Umbilical cord (tissue), 2 donors: ENCODE measurements at places on chromosomes 5 and 9. TPM values are rescaled to one million over a fixed set of nuclear protein-coding genes. Genes with fewer than 3 reads are reported as not detected.
A peak's percentile ranks its signal among the peaks of the same experiment; 100 is the strongest.

DNA sequence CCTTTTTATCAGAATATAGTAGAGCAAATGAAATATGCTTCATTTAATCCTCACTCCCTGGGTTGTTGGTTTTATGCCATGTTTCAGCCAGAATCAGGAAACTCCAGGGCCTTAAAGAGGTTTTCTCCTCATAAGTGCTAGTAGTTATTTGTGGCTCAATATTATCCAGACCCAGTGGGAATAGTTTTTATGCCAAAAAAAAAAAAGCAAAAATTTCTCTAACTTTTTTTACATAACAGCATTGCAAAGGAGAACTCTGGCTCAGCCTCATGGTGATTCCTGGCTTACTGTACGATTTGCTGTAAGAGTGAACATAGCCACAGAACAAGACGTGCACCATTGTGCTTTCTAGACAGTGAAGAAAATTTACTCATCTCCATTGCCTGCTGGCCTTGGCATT, 232.5 kb downstream of the PJA2 start:
- peak; percentile 85 for DNase-seq

- no peak for DNase-seq
Observed at GRCh38 chr9:31034311-31034710, 1350.1 kb upstream of the ACO1 start.

DNA sequence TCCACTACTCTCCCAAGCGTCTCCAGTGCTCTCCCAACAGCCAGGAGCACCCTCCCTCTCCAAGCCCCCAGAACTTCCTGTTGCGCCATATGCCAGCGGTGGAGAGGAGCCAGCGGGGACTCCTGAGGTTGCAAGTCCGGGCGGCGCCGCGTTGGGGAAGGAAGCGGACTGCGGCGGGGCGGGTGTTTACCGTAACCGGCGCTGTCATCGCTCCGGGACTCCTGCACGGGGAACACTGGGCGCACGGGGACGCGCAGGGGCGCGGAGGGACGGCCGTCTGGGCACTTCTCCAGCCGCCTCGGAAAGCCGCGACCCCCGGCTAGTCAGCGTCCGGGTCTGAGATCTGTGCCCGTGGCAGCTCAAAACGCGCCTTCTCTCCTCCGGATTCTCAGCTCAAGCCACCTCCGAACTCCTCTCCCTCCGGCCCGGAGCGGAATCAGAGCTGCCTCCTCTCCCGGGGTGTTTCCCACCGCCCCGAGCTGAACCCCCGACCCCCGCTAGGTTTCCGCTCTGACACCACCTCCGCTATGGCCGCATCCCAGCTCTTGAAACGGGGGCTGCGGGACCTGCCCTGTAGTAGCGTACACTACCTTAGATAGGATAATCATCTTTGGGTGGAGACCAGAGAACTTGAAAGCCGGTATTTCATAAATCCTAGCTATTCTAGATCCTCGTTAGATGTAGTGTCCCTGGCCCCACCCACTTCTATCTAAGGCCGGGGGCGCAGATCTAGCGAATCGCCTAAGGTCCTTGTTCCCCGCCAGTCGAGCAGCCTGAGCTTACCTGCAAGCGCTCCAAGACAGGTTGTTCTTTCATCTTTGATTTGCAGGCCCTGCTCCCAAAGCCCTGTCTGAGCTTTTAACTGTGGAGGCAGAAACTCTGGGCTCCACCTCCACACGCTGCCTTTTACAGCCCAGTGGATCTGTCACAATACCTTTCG, at the start of gene TRPM6:
TSS of gene TRPM6 (minus strand) at position 881 of the 940 bp plus-strand sequence. CDS start at position 816, 65 bp downstream.
- peak; percentile 84 for DNase-seq

DNA sequence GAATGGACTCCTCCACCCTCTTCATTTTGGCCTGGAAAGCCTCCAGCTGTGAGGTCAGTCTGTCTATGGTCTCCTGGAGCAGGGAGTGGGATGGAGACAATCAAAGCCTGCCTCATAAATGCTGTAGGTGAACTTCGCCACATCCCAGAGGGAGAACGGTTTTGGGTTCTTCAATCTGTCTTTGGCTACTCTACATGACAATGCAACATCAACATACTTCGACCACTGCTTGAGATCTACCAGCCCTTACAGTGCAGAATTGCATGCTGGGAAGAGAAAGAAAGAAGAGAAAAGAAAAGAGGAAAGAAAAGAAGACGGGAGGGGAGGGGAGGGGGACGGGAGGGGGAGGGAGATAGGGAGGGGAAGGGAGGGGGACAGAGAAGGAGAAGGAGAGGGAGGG, 28.5 kb upstream of the ANXA6 start:
- no peak for DNase-seq

DNA sequence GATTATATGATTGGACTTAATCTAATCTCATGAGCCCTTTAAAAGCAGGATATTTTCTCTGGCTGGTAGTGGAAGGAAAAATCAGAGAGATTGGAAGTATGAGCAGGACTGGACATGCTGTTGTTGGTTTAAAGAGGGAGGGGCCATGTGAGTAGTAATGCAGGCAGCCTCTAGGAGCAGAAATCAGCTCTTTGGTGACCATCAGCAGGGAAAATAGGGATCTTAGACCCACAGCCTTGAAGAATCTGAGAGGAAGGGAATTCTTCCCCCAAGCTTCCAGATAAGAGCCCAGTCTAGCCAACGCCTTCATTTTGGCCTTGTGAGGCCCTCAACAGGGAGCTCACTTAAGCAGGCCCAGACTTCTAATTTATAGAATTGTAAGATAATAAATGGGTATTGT, 9.5 kb downstream of the SH3GL2 start:
- no peak for DNase-seq

GRCh38 chr5:138610918-138611677, 35.9 kb upstream of the HSPA9 start:
- DNase-seq, result peak; percentile 68

- no peak for DNase-seq
Observed at GRCh38 chr5:2569774-2570542, 181.5 kb downstream of the IRX2 start.

- no peak for DNase-seq
Observed at GRCh38 chr9:82920154-82920553, 142.8 kb downstream of the RASEF start.

DNA sequence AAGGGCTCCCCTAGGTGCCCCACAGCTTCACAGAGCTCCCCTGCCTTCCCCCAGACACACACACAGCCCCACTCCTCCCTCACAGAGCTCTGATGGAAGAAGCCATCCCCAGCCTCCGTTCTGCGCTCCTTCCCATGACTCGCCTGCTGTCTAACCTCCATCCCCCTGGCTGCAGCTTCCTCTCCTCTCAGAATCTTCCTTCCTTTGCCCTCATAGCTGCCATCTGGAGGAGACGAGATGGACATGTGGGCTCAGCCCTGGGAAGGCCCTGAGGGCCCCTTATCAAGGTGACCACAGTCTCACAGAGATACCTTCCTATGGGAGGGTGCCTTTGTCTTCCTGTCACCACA, 94.3 kb downstream of the PCDH1 start:
- no peak for DNase-seq

DNA sequence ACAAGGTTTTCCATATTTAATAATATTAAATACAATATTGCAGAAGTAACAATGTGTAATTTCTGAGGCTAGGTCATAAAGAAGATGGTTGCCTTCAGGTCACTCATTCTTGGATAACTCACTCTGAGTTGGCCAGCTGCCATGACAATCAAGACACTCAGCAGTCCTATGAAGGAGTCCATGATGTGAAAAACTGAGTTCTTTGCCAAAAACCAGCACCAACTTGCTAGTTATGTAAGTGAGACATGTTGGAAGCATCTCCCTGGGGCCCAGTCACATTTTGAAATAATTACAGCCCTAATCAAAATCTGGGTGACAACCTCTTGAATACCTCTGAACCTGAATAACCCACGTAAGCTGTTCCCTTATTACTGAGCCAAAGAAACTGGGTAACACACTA, 453.2 kb downstream of the CDH18 start:
- DNase-seq, result peak; percentile 1

GRCh38 chr5:88676637-88677375, 206.2 kb downstream of the MEF2C start:
- no peak for DNase-seq

GRCh38 chr9:132351404-132352045, 3.3 kb downstream of the SETX start:
- no peak for DNase-seq

DNA sequence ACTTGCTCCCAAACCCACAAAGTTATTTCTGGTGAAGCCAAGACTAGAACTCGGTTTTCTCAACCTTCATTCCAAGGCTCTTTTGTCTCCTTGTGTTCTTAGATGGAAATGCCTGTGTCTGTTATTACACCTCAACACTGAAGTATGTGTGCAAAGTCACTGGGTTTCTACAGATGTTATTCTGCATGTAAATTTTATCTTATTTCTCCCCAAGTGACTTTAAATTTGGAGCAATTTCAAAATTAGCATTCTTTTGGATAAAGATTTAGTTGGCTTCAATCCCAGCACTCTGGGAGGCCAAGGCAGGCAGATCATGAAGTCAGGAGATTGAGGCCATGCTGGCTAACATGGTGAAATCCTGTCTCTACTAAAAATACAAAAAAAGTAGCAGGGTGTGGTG, 104.4 kb upstream of the GNA14 start:
- DNase-seq, result peak; percentile 35

DNA sequence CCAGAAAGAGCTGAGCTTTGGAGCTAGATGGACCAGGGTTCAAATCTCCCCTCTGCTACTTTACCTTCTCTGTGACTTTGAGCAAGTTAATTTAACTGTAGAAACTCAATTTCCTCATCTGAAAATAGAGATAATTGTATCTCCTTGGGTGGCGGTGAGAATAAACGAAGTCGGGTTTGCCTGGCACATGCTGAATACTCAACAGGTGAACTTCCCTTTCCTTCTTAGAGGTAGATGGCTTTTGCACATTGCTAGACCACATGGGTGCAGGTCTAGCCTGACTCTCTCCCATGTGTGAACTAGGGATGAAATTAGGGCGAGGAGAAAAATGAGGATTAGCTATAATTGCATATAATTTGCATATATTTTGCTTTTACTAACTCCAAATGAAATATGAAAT, 31.4 kb upstream of the GTF2H2C start:
- no peak for DNase-seq

The SCGB3A2 gene
- not detected for total RNA-seq

The AMBP gene
- total RNA-seq, result not detected

The SOX30 gene
- total RNA-seq, result 6.3 TPM

The DMRT2 gene
- total RNA-seq, result 1.7 TPM
